MCF 10A (cell line): ENCODE measurements at places on chromosomes 7 and 10. TPM values are rescaled to one million over a fixed set of nuclear protein-coding genes. Genes with fewer than 3 reads are reported as not detected.

DNA sequence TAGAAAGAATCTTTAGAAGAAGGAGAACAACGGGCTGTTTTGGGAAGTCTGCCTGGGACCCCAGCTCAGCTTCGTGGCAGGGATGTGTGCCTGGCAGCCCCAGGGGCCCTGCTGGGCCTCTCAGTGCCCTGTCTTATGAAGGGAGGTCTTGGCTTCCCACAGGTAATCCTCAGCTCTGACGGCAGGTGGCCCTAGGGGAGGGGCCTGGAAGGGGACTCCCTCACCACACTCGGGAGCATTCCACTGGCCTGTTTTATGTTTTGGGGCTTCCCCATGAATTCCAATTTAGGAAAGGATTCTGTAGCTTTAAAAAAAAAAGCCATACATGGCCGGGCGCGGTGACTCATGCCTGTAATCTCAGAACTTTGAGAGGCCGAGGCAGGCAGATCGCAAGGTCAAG is 3.0 kb upstream of the DMBT1 start:
- peak; percentile 36 for DNase-seq
- H3K27me3 ChIP-seq: no peaks in the 10 kb centered on the region
- peaks cover 27% of the 10 kb centered on the region for H3K4me1 ChIP-seq
- H3K27ac ChIP-seq: no peak overlapping the region
- no peaks in the 10 kb centered on the region for H3K36me3 ChIP-seq

DNA sequence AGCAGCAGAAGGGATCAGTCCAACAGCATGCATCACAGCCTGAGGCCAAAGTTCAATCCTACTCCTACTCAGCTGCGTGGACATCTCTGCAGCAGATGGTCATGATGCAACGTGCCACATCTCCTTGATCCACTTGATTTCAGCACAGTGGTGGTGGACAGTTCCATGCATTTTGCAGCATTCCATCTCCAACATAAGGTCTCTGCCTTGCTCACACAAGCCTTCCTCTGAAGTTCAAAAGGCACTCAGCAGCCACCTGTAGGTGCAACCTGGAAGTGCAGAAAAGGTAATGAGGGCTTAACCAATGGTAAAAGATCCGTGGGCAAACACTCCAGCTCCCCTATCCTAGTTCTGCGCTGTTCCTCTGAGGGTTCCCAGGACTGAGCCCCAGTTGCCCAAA is 57.5 kb upstream of the CHCHD3 start:
- DNase-seq: peak; percentile 60
- H3K36me3 ChIP-seq: no peaks in the 10 kb centered on the region
- H3K27me3 ChIP-seq: peaks cover 80% of the 10 kb centered on the region
- no peaks in the 10 kb centered on the region for H3K4me1 ChIP-seq
- no peak overlapping the region for H3K27ac ChIP-seq
- H3K4me3 ChIP-seq: no peak overlapping the region

DNA sequence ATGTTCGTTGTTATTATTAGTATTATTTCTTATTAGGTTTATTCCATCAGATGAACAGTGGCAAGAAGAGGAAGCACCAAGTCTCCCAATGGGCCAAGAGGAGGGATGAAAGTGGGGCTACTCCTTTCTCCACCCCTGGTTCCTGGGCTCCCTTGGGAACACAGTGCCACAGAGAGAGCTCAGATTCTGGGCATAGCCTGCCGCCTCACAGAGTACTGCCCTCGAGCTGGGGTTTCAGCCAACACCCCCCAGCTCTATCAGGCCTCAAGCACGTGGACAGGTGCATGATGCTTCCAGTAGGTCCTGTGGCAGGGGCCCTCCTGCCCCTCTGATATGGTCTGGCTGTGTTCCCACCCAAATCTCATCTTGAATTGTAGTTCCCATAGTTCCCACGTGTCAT is 103.6 kb upstream of the RNF32 start:
- peaks cover 5% of the 10 kb centered on the region for H3K4me1 ChIP-seq
- H3K4me3 ChIP-seq: no peak overlapping the region
- H3K27me3 ChIP-seq: peaks cover 37% of the 10 kb centered on the region
- DNase-seq: no peak
- no peaks in the 10 kb centered on the region for H3K36me3 ChIP-seq
- H3K27ac ChIP-seq: no peak overlapping the region

GRCh38 chr10:70456164-70456563 is 14.7 kb upstream of the NODAL start:
- H3K4me3 ChIP-seq: no peak overlapping the region
- no peak overlapping the region for H3K27ac ChIP-seq
- no peak for DNase-seq
- peaks cover 12% of the 10 kb centered on the region for H3K27me3 ChIP-seq
- no peaks in the 10 kb centered on the region for H3K4me1 ChIP-seq
- no peaks in the 10 kb centered on the region for H3K36me3 ChIP-seq

DNA sequence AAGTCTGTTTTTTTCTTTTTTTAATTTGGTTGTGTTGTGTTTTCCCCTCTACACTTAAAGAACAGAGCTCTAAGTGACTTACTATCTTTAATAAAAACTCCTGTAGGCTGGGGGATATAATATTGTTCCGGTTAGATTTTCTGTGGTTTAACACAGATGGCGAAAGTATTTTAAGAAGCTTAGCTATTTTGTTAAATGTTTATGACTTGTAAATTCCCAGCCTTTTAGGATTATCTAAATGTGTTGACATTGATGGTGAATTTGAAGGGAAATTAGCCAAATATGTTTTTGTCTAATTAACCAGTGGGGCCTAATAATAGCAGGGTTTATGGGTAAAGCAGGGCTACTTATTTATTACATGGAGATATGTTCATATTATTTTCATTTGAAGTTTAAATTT is 538.5 kb downstream of the INHBA start:
- H3K27me3 ChIP-seq: no peaks in the 10 kb centered on the region
- H3K36me3 ChIP-seq: no peaks in the 10 kb centered on the region
- H3K4me1 ChIP-seq: no peaks in the 10 kb centered on the region
- DNase-seq: no peak
- no peak overlapping the region for H3K27ac ChIP-seq

DNA sequence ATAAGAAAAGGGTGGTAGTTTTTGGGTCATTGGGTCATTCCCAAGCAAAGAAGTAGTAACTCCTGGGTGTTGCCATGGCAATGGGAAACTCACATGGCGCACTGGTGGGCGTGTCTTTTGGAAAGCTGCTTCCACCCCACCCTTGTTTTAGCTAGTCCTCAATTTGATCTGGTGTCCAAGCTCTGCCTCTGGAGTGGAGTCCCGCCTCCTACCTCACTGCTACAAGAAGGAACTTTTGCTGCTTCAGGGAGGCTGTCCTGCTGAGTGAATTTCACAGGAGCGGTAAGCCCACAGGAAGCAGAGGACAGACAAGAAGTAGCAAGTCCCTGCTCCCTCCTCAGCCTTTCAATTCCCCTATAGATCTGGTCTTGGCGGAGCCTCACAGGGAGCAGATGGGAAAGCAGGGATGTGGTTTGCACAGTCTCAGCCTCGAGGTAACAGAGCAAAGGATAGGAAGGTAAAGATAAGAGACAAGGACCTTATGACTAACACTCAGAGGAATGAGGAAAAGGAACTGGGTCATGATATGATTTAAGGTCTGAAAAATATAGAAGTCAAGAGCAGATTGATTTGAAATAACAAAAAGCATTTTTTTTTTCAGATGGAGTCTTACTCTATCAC is 700.3 kb downstream of the TNS3 start:
- H3K27me3 ChIP-seq: no peaks in the 10 kb centered on the region
- no peaks in the 10 kb centered on the region for H3K4me1 ChIP-seq
- H3K27ac ChIP-seq: no peak overlapping the region
- H3K36me3 ChIP-seq: peaks cover 7% of the 10 kb centered on the region

DNA sequence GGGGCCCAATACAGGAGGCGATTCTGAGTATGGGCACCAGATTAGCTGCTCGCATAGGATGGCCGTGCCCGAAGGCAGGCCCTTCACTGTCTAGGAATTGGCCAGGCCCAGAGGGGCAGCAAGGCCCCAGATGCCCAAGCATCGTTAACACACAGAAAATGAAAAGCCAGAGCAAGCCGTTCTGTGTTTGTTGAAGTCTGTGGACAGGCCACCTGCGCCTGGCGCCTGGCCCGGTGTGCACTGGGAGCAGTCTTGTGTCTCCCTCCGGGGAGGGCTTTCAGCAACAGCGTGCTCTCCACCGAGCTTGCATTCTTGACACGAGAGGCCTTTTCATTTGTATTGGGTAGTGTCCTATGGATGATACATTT is 34.5 kb upstream of the TTYH3 start:
- no peak overlapping the region for H3K4me3 ChIP-seq
- no peaks in the 10 kb centered on the region for H3K27me3 ChIP-seq
- H3K27ac ChIP-seq: no peak overlapping the region
- peaks cover 77% of the 10 kb centered on the region for H3K36me3 ChIP-seq

DNA sequence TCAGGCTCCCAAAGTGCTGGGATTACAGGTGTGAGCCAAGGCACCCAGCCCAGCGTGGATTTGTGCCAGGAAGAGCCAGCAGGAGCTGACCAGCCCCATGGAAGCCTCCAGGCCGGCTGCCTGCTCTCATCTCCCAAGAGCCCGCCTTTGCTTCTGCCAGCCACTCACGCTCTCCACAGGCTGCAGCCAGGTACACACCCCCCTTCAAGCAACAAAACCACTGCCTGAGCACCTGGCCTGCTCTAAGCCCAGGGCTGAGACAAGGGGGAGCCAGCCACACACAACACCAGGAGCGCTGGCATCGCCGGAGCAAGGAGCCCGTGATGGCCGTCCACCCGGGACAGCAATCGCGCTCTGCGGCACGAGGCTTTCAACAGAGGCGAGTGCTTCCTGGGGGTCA is 34.5 kb downstream of the MAD1L1 start:
- H3K27me3 ChIP-seq: no peaks in the 10 kb centered on the region
- H3K4me3 ChIP-seq: no peak overlapping the region
- peak; percentile 8 for DNase-seq
- no peak overlapping the region for H3K27ac ChIP-seq
- peaks cover 24% of the 10 kb centered on the region for H3K36me3 ChIP-seq
- no peaks in the 10 kb centered on the region for H3K4me1 ChIP-seq

GRCh38 chr7:135277161-135277560 is 43.5 kb downstream of the STRA8 start:
- H3K27ac ChIP-seq: no peak overlapping the region
- H3K36me3 ChIP-seq: no peaks in the 10 kb centered on the region
- H3K27me3 ChIP-seq: peaks cover 19% of the 10 kb centered on the region
- DNase-seq: no peak
- no peak overlapping the region for H3K4me3 ChIP-seq
- H3K4me1 ChIP-seq: peaks cover 6% of the 10 kb centered on the region

- no peaks in the 10 kb centered on the region for H3K4me1 ChIP-seq
- peaks cover 6% of the 10 kb centered on the region for H3K36me3 ChIP-seq
- no peak overlapping the region for H3K4me3 ChIP-seq
- H3K27me3 ChIP-seq: no peaks in the 10 kb centered on the region
- no peak overlapping the region for H3K27ac ChIP-seq
These were observed 78.1 kb downstream of the HDAC9 start for GRCh38 chr7:18573410-18574234.

SPAM1 gene
- total RNA-seq: not detected in 2 replicates

MYH16 gene
- 0.33 TPM in 1 of 2 replicates, not detected in the other for total RNA-seq

CUZD1 gene
- 0.91 and 1.1 TPM in 2 replicates for total RNA-seq

SFTPD gene
- 0.23 TPM in 1 of 2 replicates, not detected in the other for total RNA-seq
